ENCODE measurements at places on chromosomes 2 and 18. TPM values are rescaled to one million over a fixed set of nuclear protein-coding genes. Genes with fewer than 3 reads are reported as not detected.
A peak's percentile ranks its signal among the peaks of the same experiment; 100 is the strongest.

DNA sequence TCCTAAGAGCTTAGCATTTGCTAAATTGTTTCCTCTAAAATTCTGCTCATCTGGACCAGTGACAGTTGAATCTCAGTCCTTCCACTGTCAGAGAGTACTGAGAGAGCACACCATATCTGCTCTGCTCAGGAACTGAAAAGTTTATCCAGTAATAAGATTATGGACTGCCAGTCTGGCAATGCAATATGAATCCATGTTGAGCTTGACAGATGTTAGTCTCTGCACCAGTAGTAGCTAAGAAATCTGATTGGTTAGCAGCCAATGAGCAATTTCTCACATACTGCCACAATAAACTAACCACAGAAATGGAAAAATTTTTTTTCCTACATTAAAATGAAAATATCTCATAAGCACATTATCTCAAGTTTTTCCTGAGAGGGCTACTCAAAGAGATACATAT, 2.3 kb downstream of the PRKD3 start:
- DNase-seq, result peak; percentile 40

GRCh38 chr2:198657512-198658121, 800.1 kb downstream of the SATB2 start:
- peak; percentile 42 for DNase-seq

DNA sequence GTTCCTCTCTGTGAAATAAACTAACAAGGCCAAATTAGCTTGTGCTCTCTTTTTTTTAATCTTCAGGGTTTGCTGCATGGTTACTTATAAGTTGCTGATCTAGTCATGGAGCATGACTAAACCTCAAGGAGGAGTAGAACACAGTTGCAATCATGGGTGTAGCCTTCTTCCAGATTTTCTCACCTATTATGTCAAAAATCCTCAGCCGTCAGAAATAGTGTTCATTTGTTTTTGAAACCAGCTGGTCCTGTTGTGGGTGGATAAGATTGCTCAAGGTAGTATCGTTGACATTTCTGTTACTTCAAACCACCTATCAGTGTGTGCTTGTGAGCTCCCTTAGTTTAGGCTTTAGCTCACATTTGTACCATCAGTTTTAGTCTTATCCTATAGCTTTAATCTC, 11.2 kb downstream of the RELCH start:
- no peak for DNase-seq

DNA sequence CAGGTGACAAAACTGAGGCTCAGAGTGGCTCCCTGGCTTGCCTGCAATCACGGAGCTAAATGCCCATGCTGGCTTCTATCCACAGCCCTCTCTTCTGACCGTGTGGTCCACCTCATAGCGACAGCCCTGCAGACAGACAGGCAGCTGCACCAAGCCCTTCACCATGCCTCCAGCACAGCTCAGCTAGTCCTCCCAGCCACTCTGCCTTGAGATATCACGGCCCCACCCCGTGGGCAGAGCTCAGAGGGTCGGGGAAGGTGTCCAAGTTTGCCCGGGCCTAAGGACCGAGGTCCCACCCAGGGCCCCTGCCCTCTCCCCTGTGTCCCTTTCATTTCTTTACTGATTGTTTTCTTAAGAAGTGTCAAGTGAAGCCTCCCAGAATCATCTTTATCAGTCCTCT, 128.2 kb upstream of the GLI2 start:
- DNase-seq, result peak; percentile 51

GRCh38 chr2:201949181-201949926, 84.3 kb upstream of the FZD7 start:
- no peak for DNase-seq

DNA sequence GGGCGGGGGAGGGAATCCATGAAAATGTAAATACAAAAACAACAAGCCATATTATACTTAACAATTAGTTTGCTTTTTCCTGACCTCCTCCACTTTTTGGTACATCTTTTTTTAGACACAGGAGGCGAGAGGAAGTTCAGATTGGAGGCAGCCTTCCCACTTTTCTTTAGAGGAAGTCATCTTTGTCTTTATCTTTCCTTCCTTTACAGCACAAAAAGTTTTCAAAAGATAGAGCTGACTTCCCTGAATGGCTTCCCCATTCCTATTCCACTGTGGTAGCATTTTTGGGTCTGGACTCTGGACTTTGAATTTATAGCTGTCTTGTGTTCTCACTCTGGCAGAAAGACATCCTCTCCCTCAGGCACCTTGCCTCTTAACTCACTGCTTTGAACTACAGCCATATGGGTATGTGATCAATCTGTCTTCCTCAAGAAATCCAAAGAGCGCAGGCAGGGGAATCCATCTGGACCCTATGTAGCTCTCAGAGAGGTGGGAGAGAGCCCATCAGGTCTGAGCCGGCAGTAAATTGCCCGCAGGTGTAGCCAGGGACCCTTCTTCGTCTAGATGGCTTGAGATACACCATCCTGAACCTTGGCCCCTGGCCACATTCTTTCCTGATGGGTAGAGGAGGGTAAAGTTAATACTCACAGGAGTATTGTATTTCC, 101.9 kb downstream of the AQP4 start:
- no peak for DNase-seq

DNA sequence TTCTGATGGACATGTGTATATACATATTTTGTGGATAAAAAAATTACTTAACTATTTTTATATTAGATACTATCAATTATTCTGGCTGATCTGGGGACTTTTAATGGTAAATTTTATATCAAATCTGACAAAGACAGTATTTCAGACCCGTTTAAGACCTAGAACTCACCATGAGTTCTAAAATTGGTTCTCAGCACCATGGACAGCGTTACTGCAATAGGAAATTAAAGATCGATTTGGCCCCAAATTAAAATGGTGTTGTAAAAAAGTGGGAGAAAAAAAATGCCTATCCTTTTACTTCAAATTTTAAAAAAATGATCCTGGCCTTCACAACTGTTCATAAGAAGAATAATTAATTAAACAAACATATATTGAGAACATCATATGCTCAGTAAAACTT, 919 bp upstream of the SCN2A start:
- peak; percentile 59 for DNase-seq

DNA sequence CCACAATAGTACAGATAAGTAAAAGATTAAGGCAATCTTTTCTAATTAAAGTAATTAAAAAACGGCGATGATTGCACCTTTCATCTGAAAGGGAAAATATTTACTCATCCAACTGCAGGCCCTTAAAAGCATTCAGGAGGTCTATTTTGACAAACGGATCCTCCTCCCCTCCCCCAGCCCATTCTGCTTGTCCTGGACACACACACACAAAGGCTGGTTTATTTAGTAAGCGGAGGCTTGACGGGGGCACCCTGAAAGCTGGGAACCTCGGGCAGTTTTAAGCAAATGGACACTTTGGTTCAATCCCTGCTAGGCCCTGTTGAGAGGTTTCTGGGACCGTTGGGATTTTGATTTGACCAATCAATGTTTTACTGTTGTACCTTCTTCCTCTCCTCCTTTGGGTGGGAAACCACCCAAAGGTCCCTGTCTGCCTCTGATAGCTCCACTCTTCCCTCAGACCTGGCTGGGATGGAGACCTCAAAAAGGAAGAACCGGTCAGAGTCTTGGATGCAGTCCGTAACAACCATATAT, 135.8 kb upstream of the HAAO start:
- DNase-seq, result no peak

GRCh38 chr18:46247942-46248341, 143.8 kb downstream of the HAUS1 start:
- DNase-seq, result no peak

DNA sequence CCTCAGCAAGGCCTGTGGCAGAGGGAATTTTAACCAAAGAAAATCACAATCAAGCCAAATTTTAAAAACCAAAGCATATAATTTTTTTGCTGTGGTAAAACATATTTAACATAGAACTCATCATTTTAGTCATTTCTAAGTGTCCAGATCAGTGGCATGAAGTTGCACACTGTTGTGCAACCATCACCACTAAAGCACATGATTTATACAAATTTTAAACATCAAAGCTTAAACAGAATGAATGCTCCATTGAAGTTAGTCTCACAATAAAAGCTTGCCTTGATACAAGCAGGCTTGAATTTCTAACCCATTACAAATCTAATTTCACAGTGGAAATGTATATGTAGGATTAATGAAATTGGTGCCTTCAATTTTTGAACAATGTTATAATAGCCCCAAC, 31.2 kb downstream of the FTCDNL1 start:
- DNase-seq, result no peak

GRCh38 chr2:96934182-96934495, 52.2 kb downstream of the FAM178B start:
- no peak for DNase-seq

DNA sequence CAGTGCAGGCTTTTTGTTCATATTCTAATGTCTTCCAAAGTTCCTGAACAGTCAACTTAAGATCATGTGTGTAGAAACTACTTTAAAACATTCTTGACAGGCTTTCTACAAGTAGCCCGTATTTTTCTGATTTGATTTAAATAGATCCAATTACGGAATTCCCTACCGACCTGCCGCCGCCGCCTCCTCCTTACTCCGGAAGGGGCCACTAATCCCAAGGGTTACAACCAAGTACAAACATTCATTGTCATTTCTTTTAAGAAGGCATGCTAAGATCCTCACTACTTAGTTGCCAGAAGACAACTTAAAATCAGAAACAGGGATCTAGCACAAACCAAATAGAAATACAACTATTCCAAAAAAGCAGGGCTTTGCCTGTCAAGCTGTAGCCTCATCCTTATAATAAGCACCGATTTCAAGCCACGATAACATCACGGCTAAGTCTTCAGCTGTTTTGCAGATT, 784 bp downstream of the WDR33 start:
- peak; percentile 14 for DNase-seq

GRCh38 chr2:152176113-152176714, 651 bp upstream of the STAM2 start:
- DNase-seq, result no peak

DNA sequence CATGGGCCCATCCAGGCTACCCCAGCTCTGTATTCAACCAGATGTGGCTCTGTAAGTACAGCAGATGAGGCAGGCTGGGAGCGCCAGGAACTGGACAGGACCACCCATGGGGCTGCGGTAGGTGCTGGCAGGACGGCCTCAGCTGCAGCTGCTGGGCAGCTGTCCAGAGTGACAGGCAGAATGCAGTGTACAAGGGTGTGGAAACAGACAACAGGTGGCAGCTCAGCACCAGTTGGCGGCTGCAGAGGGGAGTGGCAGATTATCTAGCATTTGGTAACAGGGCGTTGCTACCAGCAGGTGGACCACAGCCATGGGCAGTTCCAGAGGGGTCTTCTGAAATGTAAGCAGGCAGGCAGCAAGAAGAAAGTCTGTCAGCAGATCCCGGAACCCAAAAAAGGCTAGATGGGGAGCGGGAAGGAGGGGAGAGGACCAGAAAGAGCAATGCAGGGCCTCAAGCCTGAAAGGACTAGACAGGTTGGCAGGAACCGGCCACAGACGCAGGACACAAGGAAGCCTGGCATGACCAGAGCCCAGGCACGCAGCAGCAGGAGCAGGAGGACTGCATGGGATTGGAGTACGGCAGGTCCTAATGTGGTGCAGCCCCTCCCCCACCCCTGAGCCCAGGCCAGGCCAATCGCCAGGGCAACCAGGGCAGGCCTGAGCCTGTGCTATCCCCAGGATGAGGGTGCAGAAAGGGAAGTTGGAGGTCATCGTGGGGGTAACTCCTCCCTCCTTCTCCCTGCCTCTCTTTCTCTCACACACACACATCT, 24.7 kb downstream of the PKDCC start:
- peak; percentile 98 for DNase-seq

- no peak for DNase-seq
Observed at GRCh38 chr2:97708048-97708380, 5.4 kb upstream of the ZAP70 start.

- no peak for DNase-seq
Observed at GRCh38 chr2:10716581-10716980, 4.8 kb upstream of the ATP6V1C2 start.

DNA sequence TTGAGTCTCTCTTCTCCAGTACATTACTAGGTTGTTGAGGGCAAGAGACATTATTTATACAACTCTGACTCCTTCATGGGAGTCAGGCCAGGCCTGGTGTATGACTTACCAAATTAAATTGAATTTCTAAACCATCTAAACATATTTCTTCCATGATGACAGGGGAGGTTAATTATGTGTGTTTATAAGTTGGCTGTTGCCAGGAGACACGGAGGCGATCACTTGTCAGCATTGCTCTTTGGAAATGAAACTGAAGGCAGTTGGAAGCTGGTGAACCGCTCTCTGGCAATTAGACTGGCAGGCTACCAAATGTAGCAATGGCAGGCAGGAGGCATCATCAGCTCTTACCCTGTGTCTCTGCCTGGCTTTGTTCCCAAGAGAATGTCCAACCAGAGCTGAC, 241.4 kb downstream of the KCNS3 start:
- DNase-seq, result peak; percentile 62

DNA sequence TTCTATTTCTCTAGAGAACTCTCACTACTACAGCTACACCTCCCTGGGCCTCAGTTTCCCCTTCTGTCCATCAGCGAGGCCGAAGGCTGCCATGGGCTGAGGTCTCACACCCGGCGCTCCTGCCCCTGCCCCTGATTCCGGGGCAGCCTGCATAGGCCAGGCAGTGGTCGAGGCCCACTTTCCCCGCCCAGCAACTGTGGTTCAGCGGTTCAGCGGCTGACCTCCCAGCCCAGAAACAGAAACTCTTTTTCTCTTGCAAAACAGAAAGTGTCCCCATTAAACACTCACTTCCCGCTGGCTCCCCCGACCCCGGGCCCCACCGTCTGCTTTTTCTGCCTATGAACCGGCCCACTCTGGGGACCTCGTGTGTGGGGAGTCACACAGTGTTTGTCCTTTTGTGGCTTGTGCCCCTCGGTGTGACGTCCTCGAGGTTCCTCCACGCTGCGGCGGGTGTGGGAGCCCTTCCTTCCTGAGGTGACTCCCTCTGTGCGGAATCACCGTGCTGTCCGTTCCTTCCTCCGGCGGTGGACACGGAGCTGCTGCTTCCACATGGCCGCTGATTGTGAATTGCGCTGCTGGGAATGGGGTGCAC, 16.0 kb downstream of the PDCD1 start:
- no peak for DNase-seq

- no peak for DNase-seq
Observed at GRCh38 chr2:222290736-222291484, 7.9 kb downstream of the PAX3 start.

DNA sequence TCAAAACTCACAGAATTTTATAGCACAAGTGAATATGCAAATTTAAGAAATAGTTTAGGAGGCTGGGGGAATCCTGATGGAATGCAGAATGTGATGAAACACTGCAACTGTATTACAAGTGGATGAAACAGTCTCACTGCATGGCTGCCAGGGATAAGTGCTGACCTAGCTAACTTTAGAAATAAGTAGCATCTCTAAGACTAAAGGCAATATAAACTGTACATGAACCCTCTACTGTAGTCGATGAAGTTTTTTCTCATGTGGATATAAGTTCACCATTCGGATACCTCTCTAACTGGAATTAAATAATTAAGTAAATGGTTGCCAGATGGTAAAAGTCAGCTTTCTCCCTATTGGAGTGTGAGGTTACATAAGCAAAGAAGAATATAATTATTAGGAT, 777.8 kb upstream of the RAB6C start:
- DNase-seq, result no peak

VSNL1 gene
- 2.1 TPM for total RNA-seq

TFPI gene
- total RNA-seq, result 151 TPM

AGXT gene
- not detected for total RNA-seq

ATP6V1B1 gene
- 1.7 TPM for total RNA-seq
